ENCODE measurements at places on chromosomes 6 and 20.

DNA sequence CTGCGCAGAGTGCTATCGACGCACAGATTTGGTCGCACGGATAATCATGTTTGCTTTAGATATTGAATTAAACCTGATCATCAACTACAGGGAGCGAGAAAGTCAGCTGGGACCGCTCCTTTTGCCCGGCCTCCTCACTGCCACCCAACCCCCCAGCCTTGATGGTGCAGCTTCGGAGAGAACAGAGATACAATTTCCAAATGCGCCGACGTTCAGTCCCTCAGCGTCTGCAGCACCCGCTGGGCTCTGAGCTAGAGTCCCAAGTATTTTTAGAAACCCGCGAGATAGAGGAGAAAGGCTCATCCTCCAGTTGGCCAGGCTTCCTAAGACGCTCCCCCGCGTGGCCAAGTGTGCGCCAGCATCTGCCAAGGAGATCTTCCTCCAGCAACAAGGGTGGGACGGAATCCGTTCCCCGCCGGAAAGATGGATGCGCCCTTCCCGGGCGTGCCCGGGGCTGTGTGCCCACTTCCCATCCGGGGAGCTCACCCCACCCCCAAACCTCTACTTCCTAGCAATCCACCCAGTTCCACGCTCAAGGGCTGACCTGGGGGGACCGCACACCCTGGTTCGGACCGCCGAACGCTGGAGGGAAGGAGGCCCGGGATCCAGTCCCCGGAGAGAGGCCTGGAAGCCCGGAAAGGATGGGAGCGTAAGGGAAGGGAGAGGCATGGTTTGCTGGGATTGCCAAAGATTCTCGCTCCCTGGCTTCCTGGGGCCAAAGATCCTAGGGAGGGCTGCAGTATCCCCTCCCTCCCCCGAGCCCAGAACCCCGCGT is 4.1 kb downstream of the NKX2-2 start:
- no peak for DNase-seq

GRCh38 chr20:50085481-50086365 is 27.2 kb downstream of the UBE2V1 start:
- DNase-seq = no peak

DNA sequence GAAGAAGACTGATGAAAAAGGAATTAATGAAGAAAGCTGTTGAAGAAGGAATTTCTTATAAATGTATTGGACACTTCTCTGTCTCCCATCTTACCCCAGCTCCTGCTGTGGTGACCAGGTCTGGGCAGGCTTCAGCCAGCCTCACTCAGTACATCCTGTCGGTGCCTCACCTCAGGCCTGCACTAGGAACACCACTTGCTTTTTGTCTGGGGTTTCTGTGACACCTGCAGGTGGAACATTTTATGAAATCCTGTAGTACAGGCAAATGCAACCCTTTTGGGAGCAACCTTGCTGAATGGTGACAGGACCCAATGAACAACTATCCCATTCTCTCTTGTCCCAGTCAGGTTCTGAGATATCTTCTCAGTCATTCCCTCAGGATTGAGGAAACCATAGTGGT is 129.7 kb downstream of the PRDM13 start:
- DNase-seq = no peak

GRCh38 chr20:55928266-55928665 is 77.1 kb downstream of the CBLN4 start:
- no peak for DNase-seq

- no peak for DNase-seq
These were observed 53.2 kb downstream of the MAN1A1 start for GRCh38 chr6:119296036-119297035.

DNA sequence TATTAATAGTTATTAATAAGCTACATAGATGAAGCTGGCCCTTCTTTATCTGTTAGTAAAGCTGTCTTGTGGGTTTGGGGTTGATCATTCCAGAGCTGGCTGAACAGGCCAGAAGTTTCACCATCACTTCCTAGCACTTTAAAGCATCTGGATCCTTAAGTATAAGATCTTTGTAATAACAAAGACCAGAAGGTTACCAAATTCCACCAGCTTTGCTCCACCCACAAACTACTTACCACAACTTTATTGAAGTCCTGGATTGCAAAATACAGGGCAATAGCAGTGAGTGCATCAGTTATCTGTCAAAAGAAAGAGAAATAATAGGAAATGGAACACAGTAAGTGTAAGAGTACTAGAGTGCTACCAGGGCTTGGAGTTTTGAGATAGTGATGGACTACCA is 33.0 kb downstream of the PIGU start:
- DNase-seq = no peak

DNA sequence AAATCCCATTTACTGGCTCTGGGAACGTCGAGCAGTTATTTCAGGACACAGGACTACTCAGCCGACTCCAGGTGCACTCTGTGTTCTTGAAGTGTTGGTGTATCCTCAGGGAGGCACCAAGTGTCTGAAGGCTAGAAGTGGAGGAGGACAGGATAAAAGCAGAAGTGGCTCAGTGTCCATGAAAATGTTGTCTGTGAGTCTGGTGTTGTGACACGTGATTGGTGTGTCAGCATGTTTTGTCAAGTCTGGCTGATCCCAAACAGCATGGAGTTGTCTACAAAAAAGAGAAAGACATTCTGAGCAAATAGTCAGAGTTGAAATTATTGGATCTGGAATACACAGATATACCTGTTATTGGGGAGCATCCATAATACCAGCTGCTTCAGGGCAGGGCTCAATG is 30.3 kb downstream of the SCGN start:
- no peak for DNase-seq

GRCh38 chr20:49277786-49278035 is 146 bp downstream of the ZNFX1 start:
- DNase-seq = no peak

DNA sequence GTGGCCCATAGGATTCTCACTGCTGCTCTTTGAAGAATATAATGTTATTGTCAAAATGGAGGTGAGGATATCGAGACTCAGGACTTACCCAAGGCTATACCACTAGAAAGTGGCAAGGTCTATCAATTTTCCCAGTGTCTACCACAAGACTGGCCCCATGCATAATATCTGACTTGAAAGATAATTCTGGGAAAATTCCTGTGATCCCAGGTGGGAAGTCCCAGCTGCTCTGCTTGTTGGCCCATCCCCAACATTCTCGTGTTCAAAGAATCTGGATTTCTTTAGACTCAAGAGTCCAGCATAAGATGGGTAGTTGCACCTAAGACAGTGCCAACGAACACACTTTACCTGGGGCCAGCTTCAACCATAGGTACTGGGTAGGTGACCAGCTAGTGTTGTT is 120.7 kb upstream of the DTNBP1 start:
- no peak for DNase-seq

GRCh38 chr20:40966516-40967185 is 62.0 kb upstream of the TOP1 start:
- no peak for DNase-seq

DNA sequence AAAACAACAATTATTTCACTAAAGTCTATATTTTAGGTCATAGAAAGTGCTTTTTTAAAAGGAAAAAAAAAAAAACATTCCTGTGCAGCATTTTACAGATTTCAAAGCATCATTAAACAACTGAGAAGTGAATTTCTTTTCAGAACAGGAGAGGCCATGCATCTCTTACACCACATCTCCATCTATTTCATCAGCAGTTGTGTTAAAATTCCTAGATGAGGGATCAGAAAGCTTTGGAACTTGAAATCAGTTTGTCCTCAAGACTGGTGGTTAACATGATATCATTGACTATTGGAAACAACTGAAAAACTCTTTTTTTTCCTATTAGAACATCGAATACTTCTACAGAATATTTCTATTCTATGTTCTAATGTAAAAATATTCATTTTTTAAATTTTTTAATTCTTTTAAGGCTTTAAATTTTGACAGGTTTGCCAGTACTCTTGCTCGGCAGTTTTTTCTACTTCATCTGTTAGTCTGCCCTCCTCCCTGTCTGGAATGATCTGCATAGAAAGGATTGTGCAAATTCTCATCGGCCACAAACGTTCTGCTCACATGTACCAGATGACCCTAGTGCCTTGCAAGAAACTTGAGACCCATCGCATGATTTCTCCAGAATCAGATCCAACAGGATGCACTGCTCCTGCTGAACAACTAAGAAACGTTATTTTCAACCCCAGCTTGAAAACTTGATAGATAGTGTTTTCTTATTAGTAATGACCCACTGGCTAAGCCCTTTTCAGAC is 411.0 kb upstream of the AGPAT4 start:
- DNase-seq = no peak

DNA sequence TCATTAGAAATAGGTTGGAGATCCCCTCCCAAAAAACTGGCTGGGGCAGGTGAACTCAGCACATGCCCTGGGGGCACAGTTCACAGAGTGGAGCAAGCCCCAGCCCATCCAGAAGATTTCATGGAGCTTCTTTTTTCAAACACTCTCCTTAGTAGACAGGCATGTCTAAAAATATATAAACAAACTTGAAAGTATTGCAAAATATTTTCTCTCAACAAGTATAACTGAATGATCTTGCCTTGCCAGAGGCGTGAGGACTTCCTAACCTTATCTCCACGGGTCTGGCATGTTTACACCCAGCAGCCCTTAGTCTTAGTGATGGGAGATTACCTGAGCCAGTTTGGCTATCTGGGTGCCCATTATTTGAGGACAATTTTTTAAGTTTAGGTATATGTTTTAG is 107.1 kb downstream of the QRSL1 start:
- no peak for DNase-seq

DNA sequence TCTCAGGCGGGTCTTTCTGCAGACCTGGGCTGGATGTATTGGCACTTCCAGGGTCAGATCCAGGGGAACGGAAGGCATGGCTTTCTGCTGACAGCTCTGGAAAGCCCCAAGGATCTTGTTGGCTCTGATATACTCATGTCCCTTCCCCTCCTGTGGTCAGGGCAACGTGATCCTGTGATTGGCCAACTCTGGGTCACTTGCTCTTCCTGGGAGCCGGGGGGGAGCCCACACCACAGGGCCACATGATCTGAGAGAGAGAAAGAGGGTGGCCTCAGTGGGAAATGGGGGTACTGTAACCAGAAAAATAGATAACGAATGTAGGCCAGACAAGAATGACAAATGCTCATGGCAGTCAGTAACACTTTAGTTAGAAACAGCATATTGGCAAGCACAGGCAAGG is 223.0 kb downstream of the NFATC2 start:
- no peak for DNase-seq

DNA sequence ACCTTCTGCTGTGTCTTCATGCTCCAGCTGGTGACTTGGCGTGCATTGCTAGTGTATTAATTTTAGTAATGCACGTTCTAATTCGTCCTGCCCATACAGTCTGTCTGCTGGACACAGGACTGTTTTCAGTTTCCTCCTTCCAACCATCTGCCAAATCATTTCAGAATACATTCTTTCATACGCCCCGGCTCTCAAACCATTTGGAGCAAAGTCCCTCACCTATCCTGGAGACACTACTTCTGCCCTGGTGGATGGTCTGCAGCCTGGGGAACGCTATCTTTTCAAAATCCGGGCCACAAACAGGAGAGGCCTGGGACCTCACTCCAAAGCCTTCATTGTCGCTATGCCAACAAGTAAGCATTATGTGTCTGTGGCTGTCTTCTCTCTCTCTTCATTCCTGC is 60.5 kb downstream of the FNDC1 start:
- no peak for DNase-seq

- no peak for DNase-seq
These were observed 171.4 kb downstream of the COL9A1 start for GRCh38 chr6:70131528-70131927.

GRCh38 chr20:58389324-58389967 is 417 bp downstream of the VAPB start:
- no peak for DNase-seq

- DNase-seq = peak; percentile 4
These were observed 7.5 kb downstream of the BCAS1 start for GRCh38 chr20:54062812-54063280.

DNA sequence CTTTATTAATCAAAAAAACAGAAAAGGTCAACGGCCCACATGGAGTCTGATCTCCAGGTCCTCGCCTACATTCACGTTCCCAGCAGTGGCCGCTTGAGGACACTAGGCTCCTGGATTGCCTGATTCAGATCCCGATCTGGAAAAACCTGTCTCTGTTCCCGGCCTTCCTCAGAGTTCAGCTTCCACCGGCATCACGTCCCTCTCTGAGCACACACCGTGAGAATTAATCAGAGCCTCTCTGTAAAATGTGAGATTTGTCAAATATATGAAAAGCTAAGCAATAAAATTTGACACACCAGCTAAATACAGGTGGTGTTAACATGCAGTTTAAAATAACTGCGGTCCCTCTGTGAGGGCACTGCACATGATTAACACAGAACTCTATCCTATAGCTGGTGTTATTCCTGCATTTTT is 122.8 kb upstream of the COL21A1 start:
- DNase-seq = no peak

- no peak for DNase-seq
These were observed 59.0 kb downstream of the THEMIS start for GRCh38 chr6:127841811-127842210.

GRCh38 chr20:63567386-63568169 is 6.5 kb downstream of the HELZ2 start:
- no peak for DNase-seq

Data from amygdala (tissue), 56 donors.